Right atrium auricular region (tissue), 2 donors: ENCODE measurements at places on chromosomes 5 and 9. TPM values are rescaled to one million over a fixed set of nuclear protein-coding genes. Genes with fewer than 3 reads are reported as not detected.

Gene SKP2
- total RNA-seq = 5.0 TPM

- H3K4me1 ChIP-seq = no peaks in the 10 kb centered on the region
- no peak for DNase-seq
- no peaks in the 10 kb centered on the region for H3K36me3 ChIP-seq
- no peak overlapping the region for H3K4me3 ChIP-seq
These were observed 87.0 kb upstream of the TNC start for GRCh38 chr9:115204904-115205453.

GRCh38 chr5:2352101-2352861 lies 399.2 kb downstream of the IRX2 start:
- peak; percentile 44 for DNase-seq
- no peaks in the 10 kb centered on the region for H3K4me1 ChIP-seq
- H3K27me3 ChIP-seq = no peaks in the 10 kb centered on the region
- no peaks in the 10 kb centered on the region for H3K36me3 ChIP-seq

GRCh38 chr9:120928015-120928482 lies 1.5 kb upstream of the TRAF1 start:
- no peaks in the 10 kb centered on the region for H3K36me3 ChIP-seq
- H3K4me3 ChIP-seq = peak overlapping the region; percentile 92
- peak overlapping the region; percentile 92 for H3K27ac ChIP-seq
- no peaks in the 10 kb centered on the region for H3K27me3 ChIP-seq
- H3K4me1 ChIP-seq = peaks cover 35% of the 10 kb centered on the region
- no peak for DNase-seq

DNA sequence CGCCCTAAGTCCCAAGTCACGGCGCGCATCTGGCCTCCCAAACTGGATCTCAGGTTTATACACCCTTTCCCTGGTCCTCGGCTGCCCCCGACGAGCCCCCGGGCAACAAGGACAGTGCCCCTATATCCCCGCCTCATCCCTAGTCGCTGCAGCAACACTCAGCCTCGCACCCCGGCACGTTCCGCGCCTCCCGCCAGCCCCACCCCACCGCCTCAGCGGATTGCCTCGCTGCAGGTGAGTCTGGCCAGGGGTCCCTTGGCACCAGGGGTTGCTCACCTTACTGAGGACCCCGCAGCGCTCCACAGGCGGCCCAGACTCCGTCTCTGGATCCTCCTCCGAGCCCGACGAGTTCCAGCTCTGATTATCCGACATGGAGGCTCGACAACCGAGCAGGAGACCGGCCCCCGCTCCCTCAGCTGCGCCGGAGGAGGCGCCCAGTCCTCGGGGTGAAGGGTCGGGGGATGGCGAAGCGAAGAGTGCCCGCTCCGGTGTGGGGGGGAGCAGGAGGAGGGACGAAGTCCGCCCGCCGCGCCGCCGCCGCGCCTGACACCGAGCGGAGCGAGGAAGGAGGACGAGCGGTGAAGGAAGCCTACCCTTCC lies 494 bp downstream of the CERT1 start:
- no peaks in the 10 kb centered on the region for H3K27me3 ChIP-seq
- peak overlapping the region; percentile 91 for H3K4me3 ChIP-seq
- peak overlapping the region; percentile 98 for H3K27ac ChIP-seq
- no peaks in the 10 kb centered on the region for H3K4me1 ChIP-seq
- no peaks in the 10 kb centered on the region for H3K36me3 ChIP-seq
- peak; percentile 60 for DNase-seq

DNA sequence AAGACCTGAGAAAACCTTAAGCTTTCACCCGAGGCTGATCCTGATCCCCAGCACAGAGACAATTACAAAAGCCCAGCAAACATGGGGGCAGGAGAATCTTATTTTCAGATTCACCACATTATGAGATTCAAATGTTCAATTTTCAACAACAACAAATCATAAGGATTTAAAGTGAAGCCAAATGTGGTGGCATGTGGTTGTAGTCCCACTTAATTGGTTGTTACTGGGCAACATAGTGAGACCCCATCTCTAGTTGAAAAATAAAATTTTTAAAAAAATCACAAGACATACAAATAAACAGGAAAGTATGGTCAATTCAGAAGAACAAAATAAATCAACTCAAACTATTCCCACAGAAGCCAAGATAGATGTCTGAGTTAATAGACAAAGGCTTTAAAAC lies 3.9 kb upstream of the RABGAP1 start:
- no peak for DNase-seq
- no peaks in the 10 kb centered on the region for H3K27me3 ChIP-seq
- H3K36me3 ChIP-seq = peaks cover 7% of the 10 kb centered on the region
- no peak overlapping the region for H3K27ac ChIP-seq
- H3K4me3 ChIP-seq = no peak overlapping the region
- H3K4me1 ChIP-seq = peaks cover 33% of the 10 kb centered on the region

DNA sequence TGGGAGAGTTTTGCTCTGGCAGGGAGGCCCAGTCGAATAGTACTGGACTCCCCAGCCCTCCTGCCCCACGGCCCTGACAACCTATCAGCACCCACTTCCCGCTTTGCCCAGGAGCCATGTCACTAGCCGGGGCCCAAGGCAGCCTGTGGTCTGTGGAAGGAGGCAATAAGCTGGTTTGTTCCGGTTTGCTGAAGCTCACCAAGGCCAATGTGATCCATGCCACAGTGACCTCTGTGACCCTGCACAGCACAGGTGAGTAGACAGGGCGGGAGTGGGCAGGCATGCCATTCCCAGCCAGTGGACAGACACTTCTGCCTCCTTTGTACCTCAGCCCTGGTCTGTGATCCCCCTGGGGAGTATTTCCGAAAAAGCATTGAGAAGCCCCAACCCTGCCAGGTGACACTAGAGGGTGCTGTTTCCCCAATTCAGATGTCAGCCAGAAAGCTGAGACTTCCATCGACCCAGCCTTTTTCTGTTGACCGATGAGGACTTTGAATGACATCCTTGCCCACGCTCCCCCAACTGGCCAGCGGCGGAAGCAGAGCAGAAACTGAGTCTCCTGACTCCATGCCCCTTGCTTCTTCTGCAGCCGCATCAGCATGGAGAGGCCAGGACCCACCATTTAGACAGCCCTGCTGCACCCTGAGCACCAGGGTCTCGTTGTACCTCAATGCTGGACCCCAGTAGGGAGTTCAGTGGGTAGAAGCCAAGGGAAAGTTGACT lies 9.6 kb downstream of the PCYOX1L start:
- no peaks in the 10 kb centered on the region for H3K4me1 ChIP-seq
- no peak for DNase-seq
- no peak overlapping the region for H3K27ac ChIP-seq

DNA sequence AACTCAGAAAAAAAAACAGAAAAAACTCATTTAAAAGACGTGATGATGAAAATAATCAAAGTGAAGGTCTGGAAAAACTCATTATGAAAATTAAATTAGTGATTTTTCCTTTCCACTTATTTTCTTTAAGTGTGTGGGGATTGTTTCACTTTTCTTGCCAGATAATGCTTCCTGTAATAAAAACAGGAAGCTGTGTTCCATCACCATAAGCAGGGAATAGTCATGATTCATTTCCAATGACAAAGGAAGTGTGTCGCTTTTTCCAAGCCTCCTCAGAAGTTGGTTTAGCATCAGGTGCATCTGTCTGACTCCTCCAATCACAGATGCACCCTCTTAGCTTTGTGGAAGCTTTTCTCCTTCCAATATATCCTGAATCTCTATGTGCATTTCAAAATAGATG lies 2068.7 kb downstream of the MAT2B start:
- no peak overlapping the region for H3K27ac ChIP-seq
- H3K36me3 ChIP-seq = no peaks in the 10 kb centered on the region
- no peaks in the 10 kb centered on the region for H3K4me1 ChIP-seq
- no peak for DNase-seq
- no peak overlapping the region for H3K4me3 ChIP-seq
- no peaks in the 10 kb centered on the region for H3K27me3 ChIP-seq

Gene ENTPD8
- total RNA-seq = not detected

GRCh38 chr9:118990949-118991348 lies 378.3 kb downstream of the BRINP1 start:
- peak overlapping the region; percentile 36 for H3K27ac ChIP-seq
- DNase-seq = no peak
- no peaks in the 10 kb centered on the region for H3K27me3 ChIP-seq
- no peak overlapping the region for H3K4me3 ChIP-seq
- H3K4me1 ChIP-seq = no peaks in the 10 kb centered on the region
- H3K36me3 ChIP-seq = no peaks in the 10 kb centered on the region

- no peaks in the 10 kb centered on the region for H3K4me1 ChIP-seq
- no peak overlapping the region for H3K4me3 ChIP-seq
- DNase-seq = no peak
- H3K36me3 ChIP-seq = no peaks in the 10 kb centered on the region
- no peaks in the 10 kb centered on the region for H3K27me3 ChIP-seq
- H3K27ac ChIP-seq = no peak overlapping the region
These were observed 22.1 kb upstream of the GALNT10 start for GRCh38 chr5:154168395-154168794.

Gene LECT2
- not detected for total RNA-seq

DNA sequence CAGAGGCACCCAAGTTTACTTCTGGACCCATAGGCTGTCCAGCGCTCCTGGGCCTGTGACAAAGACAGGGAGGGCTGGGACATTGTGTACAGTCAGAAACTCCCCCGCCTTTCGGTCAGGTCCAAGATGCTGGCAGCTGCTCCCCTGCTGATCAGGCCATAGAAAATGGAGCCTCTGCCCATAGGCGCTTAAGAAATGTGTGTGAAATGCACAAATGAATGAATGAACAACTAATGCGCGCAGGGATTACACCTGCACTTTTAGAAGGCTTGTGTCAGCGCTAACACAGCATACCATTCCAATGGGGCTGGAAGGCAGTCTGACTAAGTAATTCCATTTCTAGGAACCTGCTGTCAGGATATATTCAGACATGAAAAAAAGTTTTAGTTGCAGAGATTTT lies 16.3 kb downstream of the PTPN3 start:
- H3K27me3 ChIP-seq = no peaks in the 10 kb centered on the region
- no peak overlapping the region for H3K4me3 ChIP-seq
- no peaks in the 10 kb centered on the region for H3K36me3 ChIP-seq

Gene EGFLAM
- total RNA-seq = 8.8 TPM

Gene PCDHB14
- 4.3 TPM for total RNA-seq

- no peak overlapping the region for H3K27ac ChIP-seq
- DNase-seq = no peak
- H3K27me3 ChIP-seq = no peaks in the 10 kb centered on the region
- H3K4me3 ChIP-seq = no peak overlapping the region
These were observed 652.2 kb upstream of the WWC1 start for GRCh38 chr5:167639273-167639672.

- no peaks in the 10 kb centered on the region for H3K4me1 ChIP-seq
- H3K27me3 ChIP-seq = no peaks in the 10 kb centered on the region
- no peak for DNase-seq
- no peak overlapping the region for H3K27ac ChIP-seq
- H3K4me3 ChIP-seq = no peak overlapping the region
These were observed 27.3 kb downstream of the RXRA start for GRCh38 chr9:134353539-134353938.

DNA sequence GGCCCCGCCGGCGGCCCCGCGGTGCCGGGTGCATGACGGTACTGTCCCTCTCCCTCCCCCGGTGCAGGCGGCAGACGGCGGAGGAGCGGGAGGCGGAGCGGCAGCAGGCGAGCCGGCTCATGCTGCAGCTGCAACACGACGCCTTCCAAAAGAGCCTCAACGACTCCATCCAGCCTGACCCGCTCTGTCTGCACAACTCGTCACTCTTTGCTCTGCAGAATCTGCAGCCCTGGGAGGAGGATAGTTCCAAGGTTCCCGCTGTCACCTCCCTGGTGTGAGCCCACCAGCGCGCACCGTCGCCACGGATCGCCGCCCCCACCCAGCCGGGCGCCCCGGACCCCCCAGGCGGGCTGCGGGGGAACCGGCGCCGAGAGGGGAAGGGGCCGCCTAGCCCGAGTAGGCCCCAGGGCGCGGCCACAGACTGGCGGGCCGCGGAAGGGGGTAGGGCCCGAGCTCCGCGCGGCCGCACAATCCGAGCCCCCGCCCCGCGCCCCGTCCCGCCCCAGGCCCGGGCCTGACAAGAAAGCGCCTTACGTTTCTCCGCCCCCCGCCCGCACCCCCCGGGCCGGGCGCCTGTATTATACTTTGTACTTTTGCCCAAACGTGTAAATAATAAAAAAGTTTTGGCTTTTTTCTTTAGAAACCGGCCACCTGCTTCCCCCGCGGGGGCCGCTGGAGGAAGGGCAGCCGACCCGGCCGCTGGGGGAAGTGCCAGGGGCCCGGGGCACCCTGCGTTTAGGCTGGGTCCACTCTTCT lies 2.5 kb downstream of the TLX3 start:
- no peak overlapping the region for H3K4me3 ChIP-seq
- DNase-seq = no peak
- H3K4me1 ChIP-seq = peaks cover 71% of the 10 kb centered on the region
- no peaks in the 10 kb centered on the region for H3K36me3 ChIP-seq
- peaks cover 81% of the 10 kb centered on the region for H3K27me3 ChIP-seq

Gene SLC45A2
- not detected for total RNA-seq

DNA sequence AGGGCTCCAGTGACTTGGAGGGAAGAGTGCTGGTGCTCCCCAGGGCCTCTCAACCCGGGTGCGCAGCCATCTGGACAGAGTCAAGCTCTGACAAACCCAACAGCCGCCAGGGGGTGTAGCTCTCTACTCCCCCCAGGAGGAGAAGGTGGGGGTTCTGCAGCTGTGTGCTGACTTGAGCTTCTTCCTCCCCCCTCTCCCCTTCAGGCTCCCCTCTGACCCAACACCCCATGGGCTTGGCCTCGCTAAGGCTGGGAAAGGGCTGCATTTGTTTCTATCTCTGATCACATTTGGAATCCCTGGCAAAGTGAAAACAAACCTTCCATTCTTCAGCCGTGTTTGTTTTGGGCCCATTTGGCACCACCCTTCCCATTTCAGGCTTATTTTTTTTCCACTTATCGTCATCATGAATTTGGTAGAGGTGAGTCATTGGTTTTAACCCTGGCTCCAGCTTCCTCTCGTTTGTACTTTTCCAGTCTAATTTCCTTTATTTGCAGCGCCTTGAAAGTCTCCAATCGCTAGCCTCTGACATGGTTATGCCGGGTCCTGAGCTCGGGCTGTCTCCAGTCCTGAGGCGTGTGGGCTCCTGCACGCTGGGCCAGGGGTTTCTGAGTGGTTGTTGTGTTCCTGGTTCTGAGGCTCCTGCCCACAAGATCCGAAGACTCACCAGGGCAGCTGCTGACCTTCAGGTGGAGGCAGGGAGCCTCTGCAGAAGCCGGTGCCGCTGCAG lies 36.1 kb downstream of the DAP start:
- no peak overlapping the region for H3K4me3 ChIP-seq
- peaks cover 3% of the 10 kb centered on the region for H3K36me3 ChIP-seq
- peak; percentile 80 for DNase-seq
- peaks cover 48% of the 10 kb centered on the region for H3K4me1 ChIP-seq
- no peaks in the 10 kb centered on the region for H3K27me3 ChIP-seq
- peak overlapping the region; percentile 88 for H3K27ac ChIP-seq

DNA sequence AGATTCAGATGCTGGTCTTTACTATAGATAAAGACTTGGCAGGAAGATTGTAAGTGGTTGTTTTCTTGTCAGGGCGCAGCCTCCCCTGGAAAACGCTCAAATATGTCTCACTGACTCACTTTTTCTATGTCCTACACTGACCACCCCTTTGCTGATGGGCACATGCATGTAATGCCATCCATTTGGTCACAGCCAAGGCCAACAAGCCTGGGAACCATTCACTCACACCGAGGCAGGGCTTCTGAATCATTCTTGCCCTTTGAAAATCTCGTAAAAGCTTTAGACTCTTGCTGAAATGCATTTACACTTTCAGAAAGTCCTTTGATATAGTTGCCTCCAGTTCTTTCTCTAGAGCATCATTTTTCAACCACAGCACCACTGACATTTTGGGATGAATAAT lies 249.4 kb downstream of the ACTL7B start:
- no peak overlapping the region for H3K4me3 ChIP-seq
- no peaks in the 10 kb centered on the region for H3K27me3 ChIP-seq
- H3K27ac ChIP-seq = no peak overlapping the region
- no peaks in the 10 kb centered on the region for H3K4me1 ChIP-seq
- H3K36me3 ChIP-seq = no peaks in the 10 kb centered on the region
